ENCODE measurements at places on chromosomes 5 and 9.

DNA sequence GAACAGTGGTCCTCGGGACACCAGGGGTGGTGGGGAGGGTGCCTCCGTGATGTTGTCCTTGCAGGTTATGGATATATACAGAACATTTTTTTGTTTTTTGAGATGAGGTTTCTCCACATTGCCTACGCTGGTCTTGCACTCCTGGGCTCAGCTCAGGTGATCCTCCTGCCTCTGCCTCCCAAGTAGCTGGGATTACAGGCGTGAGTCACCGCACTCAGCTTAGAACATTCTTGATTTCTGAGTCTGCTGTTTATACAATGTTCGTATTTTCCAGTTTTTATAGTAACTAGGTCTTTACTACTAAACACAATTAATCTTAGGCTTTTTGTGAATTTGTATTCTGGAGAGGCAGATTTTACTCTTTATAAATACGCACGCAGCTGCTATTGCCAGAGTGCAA lies 6.0 kb downstream of the PMPCA start:
- DNase-seq: no peak

- DNase-seq: no peak
Measured at GRCh38 chr9:99820685-99821395, 845 bp upstream of the NR4A3 start.

- DNase-seq: no peak
Measured at GRCh38 chr9:92297611-92298010, 4.1 kb upstream of the IARS1 start.

DNA sequence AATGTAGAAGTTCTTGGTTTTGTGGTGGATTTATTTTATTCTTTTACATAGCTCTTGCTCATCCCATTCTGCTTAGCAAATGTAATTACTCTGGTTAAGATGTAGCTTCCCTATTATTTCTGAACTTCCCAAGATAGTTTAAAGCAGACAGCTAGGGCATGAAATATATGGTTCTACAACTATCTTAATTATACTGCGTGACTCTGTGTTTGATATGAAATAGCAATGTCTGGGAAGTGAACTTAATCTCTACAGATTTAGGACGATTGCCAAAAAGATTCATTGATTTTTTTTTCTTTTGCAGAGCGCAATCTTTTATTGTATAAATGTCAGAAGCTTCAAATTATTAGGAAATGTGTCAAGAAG lies 529.3 kb upstream of the ZNF608 start:
- no peak for DNase-seq

- DNase-seq: no peak
Measured at GRCh38 chr5:62206150-62206829, 99.7 kb upstream of the KIF2A start.

DNA sequence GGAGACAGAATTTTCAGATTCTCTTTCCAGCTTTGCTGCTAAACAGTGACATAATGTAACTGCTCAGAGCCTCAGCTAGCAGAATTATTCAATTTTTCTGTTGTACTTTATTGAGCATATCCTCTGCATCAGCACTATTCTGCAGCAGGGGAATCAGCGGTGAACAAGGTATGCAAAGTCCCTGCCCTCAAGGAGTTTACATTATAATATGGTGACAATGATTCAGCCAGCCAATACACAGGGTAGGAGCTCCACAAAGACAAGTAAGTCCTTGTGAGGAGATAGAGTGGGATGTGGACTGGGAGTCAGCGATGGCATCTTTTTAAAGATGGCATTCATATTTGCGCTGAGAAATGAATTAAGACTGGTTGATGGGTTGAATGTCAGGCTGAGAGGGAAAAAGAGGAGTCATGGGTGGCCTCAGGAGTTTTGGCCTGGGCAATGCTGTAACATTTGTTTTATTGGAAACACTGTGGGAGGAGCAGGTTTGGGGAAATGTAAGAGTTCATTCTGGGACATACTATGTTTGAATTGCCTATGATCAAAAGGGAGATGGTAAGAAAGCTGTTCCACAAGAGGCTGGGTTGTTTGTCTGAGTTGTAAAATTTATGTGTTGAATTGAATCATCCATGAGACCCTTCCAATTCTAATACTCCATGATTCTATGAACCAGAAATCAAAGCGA lies 194.5 kb downstream of the PLK2 start:
- no peak for DNase-seq

- DNase-seq: no peak
Measured at GRCh38 chr5:56737002-56737621, 78.2 kb upstream of the MAP3K1 start.

- DNase-seq: no peak
Measured at GRCh38 chr9:107637421-107638420, 148.2 kb upstream of the KLF4 start.

DNA sequence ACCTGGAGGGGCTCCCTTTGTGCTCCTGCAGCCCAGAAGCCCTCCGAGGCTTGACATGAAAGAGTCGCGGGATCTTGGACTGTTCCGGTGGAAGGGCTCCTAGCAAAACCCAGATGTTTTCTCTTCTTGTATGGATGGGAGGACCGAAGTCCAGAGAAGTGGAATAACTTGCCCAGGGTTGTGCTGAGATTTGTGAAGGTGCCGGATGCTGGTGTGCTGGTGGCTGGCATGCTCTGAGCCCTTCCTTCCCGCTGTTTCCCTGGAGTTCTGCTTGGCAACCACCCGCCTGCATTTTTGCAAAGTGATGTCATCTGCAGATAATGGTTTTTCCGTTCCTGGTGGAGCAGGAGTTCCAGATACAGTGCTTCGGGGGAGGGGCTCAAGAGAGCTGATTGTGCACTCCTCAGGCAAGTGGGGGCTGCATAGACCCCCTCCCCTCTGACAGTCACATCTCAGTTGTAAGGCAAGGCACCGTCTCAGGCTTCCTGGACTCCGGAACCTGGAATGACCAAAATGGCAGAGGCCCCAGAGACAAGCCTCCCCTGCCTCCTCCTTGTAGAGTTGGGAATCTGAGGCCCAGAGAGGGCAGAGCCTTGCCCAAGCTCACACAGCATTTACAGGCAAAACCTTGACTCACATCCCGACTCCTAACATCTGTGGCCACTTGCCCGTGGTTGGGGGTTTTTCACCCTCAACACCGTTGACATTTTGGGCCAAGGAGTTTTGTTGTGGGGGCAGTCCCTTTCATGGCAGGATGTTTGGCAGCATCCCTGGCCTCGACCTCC lies 157.0 kb downstream of the RGS3 start:
- DNase-seq: no peak

DNA sequence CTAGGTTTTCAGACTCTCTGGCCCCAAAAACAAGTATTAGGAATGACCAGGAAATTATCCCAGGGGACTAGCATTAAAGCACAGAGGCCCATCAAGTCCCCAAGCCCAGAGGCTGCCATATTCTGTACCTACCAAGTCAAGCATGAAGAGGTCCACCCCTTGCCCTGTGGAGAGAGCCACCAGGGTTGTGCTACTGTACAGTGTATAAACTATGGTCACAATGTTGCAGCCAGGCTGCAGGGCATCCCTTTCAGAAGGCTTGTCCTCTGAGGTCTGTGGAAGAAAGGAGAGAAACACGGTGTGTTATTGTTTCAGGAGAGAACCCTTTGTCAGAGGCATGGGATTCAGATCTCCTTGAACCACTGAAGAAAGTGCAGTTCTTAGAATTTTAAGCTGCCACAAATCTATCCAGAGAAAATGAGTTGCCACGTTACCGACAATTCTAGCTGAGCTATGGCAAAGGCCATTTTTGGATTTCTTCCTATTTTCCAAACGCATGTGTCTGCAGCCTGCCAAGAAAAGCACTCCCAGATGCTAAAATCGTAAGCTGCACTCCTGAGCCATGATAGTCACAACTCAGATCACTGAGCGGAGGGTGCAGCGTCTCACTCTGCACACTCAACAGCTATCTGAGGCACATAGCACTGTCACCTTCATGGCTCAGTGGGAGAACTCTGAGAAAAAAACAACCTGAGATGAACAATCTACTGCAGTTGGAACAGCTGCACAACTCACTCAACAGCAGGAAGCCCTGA lies 45.5 kb upstream of the SPATA31E1 start:
- no peak for DNase-seq

GRCh38 chr5:32710550-32711361 lies at the start of gene NPR3:
Gene NPR3 (plus strand): TSS chr5:32711321. CDS start chr5:32711777, 456 bp downstream.
- DNase-seq: no peak

DNA sequence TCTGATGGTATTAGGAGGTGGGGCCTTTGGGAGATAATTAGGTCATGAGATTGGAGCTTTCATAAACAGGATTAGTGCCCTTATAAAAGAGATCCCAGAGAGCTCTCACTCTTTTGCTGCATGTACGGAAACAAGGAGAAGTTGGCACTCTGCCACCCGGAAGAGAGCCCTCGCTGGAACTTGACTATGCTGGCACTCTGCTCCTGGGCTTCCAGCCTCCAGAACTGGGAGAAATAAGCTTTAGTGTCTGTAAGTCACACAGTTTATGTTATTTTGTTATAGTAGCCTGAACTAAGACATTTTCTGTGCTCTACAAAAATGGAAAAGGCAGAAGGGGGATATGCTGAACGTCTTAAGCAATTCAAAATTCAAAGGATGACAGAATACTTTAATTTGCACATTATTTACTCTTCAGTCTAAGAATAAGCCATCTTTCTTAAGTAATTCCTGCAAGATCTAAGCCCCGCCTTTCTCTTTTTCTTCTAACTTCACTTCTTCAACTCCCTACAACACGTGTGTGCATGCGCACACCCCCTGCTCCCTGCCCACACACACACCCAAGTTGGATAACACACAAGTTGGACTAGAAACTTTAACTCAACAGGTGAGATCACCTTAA lies 17.3 kb downstream of the NFIB start:
- no peak for DNase-seq

GRCh38 chr9:106528158-106528557 lies 334.8 kb upstream of the ZNF462 start:
- DNase-seq: no peak

GRCh38 chr9:121660367-121660766 lies 8.9 kb downstream of the DAB2IP start:
- DNase-seq: no peak

DNA sequence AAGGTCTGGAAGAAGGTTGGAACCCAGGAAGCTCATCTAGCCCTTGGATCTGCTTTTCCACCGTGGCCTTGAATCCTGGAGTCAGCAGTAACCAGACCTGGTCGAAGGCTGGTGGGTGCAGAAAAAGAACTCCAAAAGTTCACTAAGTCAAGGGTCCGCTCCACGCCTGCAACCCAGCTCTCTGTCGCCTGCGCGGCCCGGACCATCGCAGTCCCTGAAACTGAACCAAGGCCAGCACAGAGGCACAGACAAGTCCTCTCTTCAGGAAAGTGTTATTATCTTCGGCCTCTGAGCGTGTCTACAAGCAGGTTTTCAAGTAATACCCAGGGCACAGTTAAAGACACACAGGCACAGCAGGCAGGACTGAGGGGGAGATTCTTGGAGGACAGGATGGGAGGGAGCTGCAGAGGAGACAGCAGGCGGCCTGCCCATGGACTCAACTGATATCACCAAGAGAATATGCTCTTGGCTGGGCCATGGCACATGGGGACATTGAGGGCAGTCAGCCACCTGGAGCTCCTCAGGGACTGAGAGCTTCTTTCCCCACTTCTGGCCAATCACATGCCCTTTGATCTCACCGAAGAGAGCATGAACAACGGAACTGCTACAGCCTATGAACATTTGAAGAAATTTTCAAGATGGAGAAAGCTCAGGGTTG lies 45.8 kb upstream of the SEMA4D start:
- no peak for DNase-seq

GRCh38 chr5:80181618-80182211 lies 74.1 kb downstream of the SERINC5 start:
- peak; percentile 32 for DNase-seq

- DNase-seq: no peak
Measured at GRCh38 chr9:36152741-36153438, 16.3 kb upstream of the CCIN start.

- DNase-seq: no peak
Measured at GRCh38 chr5:5540065-5540464, 117.6 kb downstream of the ICE1 start.

GRCh38 chr9:69393425-69393824 lies 68.4 kb downstream of the ENTREP1 start:
- no peak for DNase-seq

DNA sequence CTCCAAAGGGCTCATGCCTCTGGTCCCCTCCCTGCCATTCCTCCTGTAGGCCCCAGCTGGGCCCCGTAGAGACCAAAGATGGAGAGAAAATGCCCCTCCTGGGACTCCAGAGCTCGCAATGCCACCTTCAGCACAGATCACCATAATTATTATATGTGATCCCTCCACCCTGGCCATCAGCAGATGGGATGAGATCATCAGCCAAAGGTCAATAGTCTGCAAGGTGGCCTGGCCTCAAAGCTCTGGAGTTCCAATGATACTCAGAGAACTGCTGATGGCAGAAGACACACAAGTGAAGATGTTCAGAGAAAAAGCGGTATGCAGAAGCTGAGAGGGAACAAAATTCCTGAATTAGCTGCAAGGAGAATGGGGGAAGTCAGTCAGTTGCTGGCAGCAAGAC lies 5.0 kb downstream of the RPP25L start:
- DNase-seq: no peak

- no peak for DNase-seq
Measured at GRCh38 chr5:123819833-123820232, 307.9 kb downstream of the CSNK1G3 start.

- no peak for DNase-seq
Measured at GRCh38 chr5:15634591-15635288, 134.8 kb downstream of the FBXL7 start.

DNA sequence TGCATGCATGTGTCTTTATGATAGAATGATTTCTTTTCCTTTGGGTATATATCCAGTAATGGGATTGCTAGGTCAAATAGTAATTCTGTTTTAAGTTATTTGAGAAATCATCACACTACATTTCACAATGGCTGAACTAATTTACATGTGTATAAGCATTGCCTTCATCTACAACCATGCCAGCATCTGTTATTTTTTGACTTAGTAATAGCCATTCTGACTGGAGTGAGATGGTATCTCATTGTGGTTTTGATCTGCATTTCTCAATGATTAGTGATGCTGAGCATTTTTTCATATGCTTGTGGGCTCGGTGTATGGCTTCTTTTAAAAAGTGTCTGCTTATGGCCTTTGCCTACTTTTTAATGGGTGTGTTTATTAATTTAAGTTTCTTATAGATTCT lies 102.3 kb upstream of the CCDC112 start:
- DNase-seq: no peak

DNA sequence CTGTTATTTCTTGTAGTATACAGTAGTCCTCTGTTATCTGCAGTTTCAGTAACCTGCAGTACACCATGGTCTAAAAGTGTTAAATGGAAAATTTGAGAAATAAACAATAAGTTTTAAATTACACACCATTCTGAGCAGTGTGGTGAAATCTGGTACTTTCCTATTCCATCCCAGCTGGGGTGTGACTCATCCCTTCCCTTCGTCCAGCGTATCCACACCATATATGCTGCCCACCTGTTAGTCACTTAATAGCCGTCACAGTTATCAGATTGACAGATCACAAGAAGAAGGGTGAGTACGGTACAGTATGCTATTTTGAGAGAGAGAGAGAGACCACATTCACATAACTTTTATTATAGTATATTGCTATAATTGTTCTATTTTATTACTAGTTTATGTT lies 28.9 kb downstream of the FAM151B start:
- DNase-seq: no peak

- DNase-seq: no peak
Measured at GRCh38 chr9:115146581-115147021, 28.6 kb upstream of the TNC start.

Measured in CMK (cell line).